ENCODE measurements at places on chromosomes 1 and 21.
A peak's percentile ranks its signal among the peaks of the same experiment; 100 is the strongest.

- DNase-seq: no peak
Measured at GRCh38 chr1:36463463-36463802, 751 bp downstream of the MRPS15 start.

GRCh38 chr1:33519240-33519884, 46.9 kb downstream of the ZSCAN20 start:
- DNase-seq: no peak

DNA sequence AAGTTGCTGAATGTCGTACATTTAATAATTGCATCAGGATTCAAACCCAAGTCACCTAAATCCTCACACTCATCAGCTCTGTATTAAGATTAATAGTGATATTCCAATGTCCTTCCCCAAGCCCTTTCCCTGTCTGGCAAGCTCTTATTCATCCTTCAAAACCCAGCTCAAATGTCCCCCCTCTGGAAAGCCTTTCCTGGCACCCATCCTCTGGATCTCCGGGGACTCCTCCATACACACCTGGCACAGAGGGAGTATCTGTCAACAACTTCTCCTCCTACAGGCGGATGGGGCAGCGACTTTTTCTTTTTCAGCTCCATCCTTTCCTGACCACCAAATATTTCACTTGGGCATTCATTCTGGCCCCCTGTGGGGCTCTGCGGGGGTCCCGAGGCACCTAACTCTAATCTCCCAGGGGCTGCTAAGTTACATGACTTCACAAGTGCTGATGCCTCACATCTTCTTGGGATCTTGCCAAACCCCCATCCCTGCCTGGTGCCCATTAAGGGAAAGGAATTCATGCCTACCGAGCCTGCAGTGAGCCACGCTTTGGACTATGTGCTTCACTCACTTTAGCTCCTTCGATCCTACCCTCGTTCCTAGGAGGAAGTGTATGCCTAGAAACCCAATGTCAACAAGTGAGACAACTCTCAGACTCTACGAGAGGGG, 15.2 kb downstream of the TINAGL1 start:
- no peak for DNase-seq

- no peak for DNase-seq
Measured at GRCh38 chr1:53583868-53584776, 124.9 kb downstream of the DMRTB1 start.

DNA sequence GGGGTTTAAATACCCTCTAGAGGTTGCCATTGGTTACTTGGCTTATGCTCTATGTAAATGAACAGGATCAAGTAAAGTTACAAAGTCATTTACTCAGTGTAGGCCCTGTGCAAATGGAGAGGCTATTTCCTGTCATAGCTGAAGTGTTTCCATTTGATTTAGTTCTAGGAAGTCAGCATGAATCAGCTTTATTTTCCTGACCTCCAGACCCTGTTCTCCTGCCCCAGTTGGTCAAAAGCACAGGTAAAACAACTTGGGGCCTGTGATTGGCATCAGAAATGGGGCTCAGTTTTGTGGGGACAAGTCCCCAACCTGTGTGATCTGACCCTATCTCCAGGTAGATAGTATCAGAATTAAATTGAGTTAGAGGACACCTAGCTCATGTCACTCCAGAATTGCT, 239.9 kb downstream of the HHAT start:
- no peak for DNase-seq

- DNase-seq: no peak
Measured at GRCh38 chr1:159009287-159009686, 420 bp upstream of the IFI16 start.

GRCh38 chr1:3531928-3532327, 77.5 kb downstream of the ARHGEF16 start:
- no peak for DNase-seq

DNA sequence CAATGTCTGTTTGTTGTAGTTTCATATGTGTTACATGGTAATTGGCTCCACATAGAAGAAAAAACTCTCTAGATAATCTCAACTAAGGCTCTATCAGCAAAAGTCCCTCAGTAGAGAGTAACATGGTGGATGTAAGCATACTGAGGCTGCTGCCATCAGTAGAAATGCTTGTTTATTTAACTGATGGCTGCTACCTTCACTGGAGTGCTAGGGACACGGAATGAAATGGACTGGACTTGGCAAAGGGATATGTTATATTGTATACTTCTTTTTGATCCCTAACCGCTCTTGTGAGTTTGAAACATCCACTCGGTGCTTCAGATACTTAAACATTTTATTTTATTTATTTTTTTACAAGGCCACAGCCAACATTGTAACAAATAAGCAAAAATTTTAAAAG, 143.0 kb downstream of the ZNF281 start:
- DNase-seq: no peak

DNA sequence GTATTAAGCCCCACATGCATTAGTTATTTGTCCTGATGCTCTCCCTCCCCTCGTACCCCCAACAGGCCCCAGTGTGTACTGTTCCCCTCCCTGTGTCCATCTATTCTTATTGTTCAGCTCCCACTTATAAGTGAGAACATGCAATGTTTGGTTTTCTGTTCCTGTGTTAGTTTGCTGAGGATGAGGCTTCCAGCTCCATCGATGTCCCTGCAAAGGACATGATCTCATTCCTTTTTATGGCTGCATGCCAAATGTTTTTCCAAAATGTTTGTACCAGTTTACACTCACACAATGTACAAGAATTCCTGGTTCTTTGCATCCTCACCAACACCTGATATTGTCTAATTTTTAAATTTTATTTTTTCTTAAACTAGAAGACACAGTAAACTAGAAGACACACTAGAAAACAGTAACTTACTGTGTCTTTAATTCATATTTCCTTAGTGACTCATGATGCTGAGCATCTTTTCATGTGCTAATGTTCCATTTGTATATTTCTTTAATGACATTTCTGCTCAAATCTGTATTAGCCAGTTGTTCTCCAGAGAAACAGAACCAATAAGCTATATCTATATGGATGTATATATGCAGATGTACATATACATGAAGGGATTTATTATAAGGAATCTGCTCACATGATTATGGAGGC, 19.4 kb upstream of the USP1 start:
- DNase-seq: no peak

DNA sequence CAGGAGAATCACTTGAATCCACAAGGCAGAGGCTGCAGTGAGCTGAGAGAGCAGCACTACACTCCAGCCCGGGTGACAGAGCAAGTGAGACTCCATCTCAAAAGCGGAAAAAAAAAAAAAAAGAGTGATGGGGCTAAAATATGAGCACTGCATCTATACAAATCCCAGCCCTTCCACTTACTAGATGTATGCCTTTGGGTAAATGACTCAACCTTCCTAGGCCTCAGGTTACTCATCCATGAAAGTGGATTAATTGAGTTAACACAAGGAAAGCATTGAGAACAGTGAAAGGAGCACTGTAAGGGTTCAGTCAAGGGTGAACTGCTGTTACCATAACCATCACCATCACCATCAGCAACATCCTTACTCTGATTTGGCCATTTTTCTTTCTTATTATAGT, 226.4 kb upstream of the C8B start:
- DNase-seq: no peak

GRCh38 chr1:86429835-86430234, 5.9 kb downstream of the CLCA2 start:
- DNase-seq: no peak

DNA sequence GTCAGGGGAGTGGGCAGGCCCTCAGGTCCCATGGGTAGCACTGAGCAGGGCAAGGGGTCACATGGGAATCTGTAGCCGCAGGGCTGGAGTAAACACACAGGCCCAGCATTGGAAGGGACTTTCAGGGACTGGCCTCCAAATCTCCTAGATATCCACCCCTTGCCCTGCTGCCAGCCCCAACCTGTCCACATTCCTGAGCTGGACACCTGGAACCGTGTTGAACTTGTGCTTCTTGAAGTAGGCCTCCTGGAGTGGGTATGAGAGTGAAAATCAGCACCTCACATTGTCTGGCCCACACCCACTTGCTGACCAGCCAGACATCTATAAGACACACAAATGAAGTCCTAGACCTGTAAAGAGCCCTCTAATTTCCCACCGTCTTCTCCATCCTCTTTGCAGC, 7.7 kb downstream of the POMGNT1 start:
- no peak for DNase-seq

DNA sequence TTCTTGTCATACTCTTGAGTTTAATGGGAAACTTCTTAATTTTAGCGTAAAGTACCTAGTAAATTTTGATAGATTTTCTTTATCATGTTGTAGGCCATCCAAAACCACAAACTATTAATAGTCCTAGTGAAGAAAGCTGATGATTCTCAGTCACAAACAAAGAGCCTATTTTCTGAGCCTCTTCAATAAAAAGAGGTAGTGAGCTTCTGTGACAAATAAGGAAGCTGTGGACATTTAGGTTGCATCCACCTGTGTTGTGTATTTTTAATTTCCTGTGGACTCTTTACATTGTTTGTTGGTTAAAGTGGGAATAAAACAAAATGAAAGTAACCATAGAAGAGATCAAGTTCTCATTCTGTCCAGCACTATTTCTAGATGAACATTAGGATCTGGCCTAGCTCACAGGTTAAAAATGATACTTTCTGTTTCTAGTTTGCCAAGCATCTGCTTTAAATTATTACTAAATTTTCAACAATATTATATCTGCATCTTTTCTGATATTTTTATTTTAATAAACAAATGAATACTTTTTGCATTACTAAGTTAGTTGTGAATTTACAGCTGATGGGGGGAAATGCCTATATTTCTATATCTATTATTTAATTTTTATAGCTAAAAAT, 702.2 kb upstream of the ADGRL4 start:
- no peak for DNase-seq

GRCh38 chr1:150906329-150906728, 19.4 kb downstream of the CTXND2 start:
- DNase-seq: no peak

DNA sequence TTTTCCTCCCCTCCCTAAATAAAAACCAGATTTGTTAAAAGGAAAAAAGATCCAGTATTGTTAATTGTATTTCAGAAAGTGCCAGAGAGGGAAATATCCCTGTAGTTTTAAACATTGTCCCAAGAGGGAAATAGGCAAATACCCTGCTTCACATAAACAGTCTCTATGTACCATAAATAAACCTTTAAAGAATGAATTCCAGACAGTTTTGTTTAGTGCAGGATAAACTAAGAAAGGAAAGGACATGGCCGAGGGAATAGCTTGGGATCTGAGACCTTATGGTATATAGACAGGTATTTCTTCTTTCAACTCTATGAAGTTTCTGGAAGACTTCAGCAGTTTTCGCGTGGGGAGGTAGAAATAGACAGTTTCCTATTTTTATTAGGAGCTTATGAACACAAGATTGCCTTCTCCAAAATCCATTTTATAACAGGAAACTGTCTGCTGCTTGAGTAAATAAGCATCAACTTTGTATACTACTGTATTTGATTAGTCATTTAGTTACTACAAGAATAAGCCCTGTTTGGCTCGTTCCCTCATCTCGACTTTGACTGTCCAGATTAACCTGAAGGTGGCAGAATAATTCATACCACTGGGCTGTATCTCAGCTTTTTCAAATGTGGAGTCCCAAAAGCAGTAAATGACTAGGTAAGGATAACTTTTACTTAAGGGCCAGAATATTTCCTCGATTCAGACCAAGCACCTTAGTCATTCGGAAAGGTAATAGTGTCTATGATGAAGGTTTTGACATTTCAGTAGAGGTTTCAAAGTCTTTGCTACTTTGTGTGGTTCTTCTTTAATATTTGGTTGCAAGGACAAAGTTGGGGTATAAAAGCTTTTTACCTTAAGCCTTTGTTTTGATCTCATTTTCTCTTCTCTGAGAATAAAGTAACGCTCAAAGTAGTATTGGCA, 177.5 kb downstream of the VPS13D start:
- DNase-seq: peak; percentile 12

DNA sequence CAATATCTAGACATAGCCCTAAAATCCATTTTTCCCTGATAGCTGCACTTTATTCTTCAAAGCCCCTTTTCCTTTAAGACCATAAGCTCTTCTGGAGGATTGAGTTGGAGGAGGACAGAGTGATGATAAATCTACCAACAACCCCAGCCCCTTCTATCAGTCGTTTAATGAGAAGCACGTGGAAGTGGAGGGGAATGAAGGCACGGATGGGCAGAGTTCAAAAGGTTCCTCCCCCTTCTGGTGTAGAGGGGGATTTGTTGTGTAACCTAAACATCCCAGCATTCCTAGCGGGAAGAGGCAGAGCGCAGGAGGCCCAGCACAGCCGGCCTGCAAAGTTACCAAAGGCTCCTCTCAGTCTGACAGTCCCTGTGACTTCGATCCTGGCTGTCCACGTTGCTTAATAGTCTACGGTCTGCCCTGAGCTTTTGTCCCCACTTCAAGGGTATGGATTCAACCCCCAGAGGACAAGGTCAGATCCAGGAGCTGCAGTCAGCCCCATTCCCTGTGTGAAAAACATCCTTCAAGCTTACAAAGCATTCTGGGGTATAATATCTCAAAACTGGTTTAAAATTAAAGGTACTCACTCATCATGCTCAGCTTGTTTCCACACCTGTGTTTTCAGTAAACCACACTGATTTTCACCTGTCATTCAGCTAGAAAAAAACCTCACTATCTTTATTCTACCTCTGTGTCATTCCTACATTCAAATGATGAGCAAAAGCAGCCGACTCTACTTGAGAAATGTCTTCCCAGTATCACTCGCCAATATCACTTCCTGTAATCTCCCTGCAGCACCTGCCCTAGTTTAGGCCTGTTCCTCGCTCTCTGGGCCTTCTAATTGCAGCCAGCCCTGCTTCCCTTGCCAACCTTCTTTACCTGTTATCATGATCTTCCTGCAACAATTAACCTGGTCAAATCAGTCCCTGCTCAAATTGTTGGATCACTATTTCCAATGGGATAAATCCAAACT, 117.9 kb downstream of the PLPP3 start:
- DNase-seq: no peak

DNA sequence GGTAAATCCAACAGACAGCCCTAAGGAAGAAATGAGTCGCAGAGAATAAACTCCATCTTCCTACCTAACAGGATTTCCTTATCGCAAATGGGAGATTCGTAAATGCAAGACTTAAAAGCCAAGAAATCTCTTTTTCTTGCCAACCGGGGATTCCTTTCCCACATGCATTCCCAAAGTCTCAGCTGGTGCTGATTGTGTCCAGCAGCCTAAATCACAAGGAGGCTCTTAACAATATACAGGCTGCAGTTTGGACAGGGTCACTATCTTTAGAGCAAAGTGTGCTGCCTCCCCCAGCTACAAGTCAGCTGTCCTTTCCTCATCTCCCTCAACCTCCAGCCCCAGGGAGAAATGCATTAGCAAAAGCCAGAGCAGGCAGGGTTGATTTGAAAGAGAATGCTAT, 189.8 kb upstream of the PLXNA2 start:
- no peak for DNase-seq

DNA sequence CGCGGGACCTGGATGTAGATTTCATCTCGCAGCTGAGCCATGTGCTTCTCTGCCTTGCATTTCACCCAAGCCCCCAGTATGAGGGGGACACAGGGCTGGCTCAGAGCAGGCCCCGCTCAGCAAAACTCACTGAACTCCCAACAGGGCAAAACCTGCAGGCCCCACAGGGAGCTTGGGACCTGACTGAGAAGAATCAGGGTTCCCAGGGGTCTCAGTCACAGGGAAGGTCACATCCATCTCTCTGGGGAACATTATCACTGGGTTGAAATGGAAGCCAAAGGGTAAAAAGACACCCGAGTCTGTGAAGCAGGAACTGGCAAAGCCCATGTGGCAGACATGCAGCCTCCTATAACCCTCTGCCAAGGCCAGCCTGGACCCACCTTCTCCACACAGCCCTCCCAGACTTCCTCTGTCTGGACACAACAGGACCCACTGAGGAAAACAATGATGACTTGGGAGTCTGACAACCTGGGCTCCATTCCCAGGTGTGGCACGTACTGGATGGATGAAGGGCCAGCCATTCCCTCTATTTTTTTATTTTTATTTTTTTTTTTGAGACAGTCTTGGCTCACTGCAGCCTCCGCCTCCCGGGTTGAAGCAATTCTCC, 11.7 kb downstream of the HSPG2 start:
- no peak for DNase-seq

Data from HCT116 (cell line).